ENCODE measurements at places on chromosomes 3 and 15.
A peak's percentile ranks its signal among the peaks of the same experiment; 100 is the strongest.

DNA sequence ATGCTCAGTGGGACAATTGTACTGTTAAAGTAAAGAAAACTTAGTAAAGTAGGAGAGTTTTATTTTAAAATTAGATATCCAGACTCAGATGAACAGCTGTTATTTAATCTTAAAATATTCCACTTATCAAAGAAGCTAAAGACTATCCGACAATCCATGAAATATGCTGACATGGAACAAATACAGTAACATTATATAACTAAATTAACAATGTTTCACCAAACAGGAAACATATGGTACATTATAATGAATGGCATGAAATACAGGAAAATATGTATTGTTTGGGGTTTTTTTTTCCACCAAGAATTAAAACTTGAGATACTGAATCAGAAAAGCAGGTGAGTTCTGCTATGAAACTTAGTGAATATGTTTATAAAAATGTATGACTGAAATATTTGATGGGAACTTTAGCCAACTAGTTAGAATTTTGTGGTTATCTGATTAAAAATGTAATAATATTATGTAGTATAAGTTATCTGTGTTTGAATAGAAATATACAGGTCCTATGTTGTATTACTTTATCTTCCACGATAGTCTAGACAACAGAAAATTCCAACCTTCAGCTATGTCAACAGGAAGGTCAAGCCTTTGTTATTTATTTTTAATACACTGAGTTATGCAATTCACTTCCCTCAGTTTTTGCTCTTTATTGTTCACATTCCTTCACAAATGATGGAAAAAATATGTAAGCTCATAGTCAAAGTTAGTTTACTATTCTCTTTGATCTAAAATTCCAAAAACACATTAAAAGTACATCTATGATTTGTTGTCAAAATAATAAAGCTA is 72.7 kb downstream of the UACA start:
- DNase-seq = no peak

- peak; percentile 50 for DNase-seq
Observed at GRCh38 chr3:36907911-36908646, 36.8 kb downstream of the TRANK1 start.

DNA sequence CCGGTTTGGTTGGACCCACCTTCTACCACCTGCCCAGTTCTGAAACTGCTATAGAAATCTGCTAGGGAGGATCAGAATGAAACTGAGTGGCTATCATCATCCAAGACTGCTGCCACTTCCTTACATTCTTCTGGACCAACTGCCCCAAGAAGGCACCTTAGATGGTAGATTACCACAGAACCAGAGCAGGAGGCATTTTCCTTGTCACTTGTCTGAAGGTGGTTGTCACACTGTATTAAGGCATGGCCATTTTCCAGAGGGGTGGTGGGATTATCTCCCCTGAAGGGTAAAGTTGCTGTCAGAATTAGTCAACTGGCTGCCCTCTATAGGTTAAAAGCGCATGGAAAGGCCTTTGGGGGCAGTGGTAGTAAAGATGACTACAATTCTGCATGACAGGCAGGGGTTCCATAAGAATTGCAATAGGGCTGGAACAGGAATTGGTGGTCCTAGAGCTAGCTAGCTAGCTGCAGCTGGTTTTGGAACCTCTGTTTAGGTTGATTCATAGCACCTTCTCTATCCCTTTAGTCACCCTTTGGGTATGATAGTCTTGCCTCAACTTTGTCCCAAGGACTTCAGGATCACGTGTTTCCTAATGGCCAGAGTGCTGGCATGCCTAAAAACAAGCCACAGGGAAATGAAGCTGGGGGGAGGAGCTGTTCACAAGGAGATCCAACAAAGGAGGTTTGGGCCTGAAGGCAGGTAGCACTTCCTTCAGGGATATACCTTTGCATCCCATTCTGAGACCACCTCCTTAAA is 4.8 kb upstream of the CSPG5 start:
- no peak for DNase-seq

- DNase-seq = no peak
Observed at GRCh38 chr3:94020293-94020692, 8.1 kb downstream of the STX19 start.

DNA sequence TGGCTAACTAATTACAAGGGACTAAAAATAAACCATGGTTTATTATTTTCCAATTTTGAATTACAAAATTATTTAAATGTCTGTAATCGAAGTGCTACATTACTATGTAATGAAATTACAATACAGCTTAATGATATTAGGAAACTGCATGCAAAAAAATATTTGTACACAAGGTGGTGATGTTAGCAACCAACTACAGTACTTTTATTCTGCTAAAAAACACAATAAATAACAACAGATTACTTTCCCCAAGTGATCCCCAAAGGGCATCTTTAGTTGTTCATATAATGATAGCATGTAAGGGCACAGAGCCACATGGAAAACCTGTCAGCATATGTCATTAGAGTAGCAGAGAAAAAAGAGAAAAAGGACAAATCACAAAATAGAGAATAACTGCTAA is 147.5 kb upstream of the SOX2 start:
- no peak for DNase-seq

GRCh38 chr3:186489507-186489906 is 54.7 kb downstream of the CRYGS start:
- no peak for DNase-seq

DNA sequence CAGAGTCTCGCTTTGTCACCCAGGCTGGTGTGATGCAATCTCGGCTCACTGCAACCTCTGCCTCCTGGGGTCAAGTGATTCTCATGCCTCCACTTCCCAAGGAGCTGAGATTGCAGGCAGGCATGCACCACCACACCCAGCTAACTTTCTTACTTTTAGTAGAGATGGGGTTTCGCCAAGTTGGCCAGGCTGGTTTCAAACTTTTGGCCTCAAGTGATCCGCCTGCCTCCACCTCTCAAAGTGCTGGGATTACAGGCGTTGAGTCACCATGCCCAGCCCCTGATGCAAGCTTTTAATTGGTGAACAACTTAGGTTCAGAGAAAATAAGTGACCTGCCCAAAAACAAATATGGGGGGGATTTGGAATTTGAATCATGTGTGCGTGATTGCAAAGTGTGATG is 246.2 kb downstream of the LRTM1 start:
- DNase-seq = no peak

- DNase-seq = no peak
Observed at GRCh38 chr15:79977431-79978054, 6.5 kb upstream of the BCL2A1 start.

DNA sequence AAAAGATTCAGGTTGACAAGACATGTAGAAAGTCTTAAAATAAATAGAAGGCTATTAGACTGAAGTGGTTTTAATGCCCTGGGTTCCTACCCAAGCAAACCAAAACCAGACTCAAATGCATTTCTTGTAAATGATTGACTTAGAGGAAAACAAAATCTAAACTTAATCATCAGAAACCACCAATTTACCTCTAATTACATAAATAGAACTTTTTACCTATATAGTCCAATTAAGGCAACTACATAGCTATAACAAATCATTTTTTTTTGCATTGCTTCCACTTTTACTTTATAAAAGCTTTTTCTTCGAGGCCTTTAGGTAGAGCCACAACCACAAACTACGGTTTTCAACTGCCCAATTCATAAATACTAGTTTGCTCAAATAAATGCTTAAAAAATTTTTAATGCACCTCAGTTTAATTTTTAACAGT is 231.3 kb upstream of the ARHGEF26 start:
- DNase-seq = no peak

DNA sequence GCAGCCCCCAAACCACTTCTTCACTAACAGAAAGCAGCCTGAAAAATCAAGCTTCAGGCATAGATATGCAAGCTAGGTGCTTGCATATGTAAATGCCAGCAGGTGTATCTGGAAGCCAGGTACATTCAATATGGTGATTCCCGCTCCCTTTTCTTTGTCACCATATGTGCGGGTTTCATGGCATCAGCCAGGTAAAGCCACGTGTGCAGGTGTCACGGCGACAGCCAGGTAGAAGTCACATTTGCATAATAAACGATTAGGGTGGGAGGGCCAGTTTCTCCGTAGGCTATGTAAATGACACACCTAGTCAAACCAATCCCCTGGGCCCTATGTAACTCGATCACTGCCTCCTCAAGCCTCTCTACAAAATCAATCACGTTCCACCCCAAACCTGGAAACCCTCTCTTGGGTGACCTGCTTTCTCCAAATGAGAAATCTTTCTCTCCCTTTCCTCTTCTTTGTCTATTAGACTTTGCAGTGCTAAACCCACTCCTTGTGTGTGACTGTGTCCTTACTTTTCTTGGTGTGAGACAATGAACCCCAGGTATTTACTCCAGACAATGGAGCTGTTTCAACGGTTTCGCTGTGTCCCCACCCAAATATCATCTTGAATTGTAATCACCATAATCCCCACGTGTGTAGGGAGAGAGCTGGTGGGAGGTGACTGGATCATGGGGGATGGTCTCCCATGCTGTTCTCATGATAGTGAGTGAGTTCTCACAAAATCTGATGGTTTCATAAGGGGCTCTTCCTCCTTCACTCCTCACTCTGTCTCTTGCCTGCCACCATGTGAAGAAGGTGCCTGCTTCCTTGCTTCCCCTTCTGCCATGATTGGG is 44.6 kb downstream of the ONECUT1 start:
- DNase-seq = no peak

DNA sequence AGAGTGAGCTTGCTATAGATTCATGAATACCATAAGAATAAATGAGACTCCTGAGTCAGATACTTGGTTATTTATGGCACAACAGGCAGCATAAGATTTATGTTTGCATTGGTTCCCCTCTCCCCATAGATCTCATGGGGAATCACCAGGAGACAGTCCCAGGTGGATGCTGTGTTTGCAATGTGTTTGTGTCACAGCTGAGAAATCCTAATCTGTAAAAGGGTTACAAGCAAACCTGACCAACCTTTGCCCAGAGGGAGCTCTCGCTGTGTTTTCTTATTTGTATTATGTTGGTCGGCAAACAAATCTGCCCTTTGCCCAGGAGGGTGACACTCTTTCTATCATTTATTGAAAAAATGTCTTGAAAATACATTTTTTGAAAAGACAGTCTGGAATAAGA is 236.2 kb downstream of the ZPLD1 start:
- DNase-seq = no peak

DNA sequence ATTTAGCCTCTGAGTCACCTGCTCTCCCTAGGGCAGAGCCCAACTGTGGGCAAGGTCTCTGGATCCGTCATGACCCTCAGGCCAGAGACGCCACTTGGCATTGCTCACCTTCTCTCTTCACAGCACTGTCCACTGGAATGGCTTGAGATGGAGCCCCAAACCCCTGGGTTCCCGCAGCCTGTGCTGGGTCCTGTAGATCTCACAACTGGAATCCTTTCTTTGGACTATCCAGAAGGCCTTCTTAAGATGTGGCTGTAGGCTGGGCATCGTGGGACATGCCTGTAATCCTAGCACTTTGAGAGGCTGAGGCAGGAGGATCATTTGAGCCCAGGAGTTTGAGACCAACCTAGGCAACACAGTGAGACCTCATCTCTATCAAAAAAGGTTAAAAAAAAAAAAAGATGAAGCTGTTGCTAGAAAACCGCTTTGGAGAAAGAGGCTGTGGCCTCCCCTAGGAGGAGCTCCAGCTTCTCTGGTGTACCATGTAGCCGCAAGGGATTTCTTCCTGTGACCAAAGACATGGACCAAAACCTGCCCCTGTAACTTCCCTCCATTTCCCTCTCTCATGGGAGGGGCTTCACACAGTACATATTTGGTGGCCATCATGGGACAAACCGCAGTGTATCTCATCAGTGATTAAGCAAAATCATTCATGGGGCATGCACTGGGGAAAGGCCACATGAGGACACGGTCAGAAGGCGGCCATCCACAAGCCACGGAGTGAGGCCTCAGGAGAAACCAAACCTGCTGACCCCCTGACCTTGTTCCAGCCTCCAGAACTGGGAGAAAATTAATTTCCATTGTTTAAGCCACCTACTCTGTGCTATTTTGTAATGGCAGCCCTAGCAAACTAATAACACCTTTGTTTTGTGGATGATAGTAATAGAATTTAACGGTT is 23.3 kb upstream of the BUB1B start:
- DNase-seq = no peak

- DNase-seq = no peak
Observed at GRCh38 chr3:56868706-56869105, 67.0 kb upstream of the ARHGEF3 start.

DNA sequence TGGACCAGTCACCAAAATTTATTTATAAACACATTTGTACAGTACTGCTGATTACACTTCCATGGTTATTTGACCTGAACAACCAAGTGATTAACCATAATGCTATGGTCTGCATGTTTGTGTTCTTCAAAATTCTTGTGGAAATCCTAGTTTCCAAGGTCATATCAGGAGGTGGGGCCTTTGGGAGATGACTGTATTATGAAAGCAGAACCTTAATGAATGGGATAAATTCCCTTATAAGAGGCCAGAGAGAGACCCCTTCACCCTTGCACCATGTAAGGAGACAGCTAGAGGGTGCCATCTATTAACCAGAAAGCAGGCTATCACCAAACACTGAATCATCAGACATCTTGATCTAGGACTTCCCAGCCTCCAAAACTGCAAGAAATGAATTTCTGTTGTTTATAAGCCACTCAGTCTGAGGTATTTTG is 1.9 kb downstream of the SCAPER start:
- peak; percentile 13 for DNase-seq

DNA sequence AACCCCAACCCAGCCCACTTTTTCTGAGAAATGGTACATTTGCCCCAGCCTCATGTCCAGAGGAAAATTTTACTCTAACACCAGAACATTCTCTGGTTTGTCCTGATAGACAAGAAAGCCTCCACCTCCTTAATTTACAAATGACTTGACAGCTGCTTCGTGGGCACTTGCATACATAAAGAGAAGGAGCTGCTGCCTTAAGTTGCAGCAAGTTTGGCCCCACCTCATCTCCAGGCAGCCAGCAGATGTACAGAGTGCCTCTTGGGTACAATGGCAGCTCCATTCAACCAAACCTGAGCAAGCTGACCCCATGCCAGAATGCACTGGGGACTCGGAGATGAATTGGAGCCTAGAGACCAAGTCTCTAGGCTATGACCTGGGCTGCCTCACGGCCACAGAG is 6.2 kb upstream of the H1-8 start:
- no peak for DNase-seq

DNA sequence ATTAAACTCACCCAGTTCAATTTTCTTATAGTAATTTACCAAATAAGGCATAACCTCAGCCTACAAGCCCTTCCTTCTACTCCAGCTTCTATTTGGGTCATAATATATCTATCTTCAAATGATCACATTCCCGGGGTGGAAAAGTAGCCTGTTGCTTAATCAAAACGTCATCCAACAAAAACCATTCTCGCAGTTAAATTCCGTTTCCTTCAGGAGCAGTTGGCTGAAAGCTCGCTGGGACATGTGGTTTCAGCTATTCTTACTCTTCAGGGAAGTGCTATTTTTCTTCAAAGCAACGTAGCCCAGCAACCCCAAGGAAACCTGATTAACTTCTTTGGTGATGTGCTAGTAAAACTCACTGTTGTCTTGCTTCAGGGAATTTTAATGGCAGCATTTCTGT is 59.6 kb downstream of the MAGI1 start:
- DNase-seq = peak; percentile 69

DNA sequence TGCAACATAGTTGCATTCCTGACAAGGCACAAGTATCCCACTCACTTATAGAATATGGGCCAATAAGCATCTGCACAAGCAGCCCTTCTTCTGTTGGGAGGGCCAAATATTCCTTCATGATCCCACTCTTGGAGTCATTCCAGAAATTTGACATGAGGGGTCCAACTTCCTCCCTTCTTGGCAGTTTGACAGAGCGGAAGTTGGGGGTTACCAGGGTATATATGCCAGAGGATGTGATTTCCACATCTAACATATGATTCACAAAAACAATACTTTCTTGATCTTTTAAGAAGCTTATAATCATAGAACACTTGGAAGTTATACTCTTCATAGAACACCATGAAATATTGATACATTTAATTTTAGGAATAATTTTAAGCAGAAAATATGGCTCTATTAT is 100.9 kb upstream of the CRBN start:
- no peak for DNase-seq

Measured in astrocyte of the hippocampus (primary cell).